ENCODE measurements at places on chromosomes 4 and X. TPM values are rescaled to one million over a fixed set of nuclear protein-coding genes. Genes with fewer than 3 reads are reported as not detected.

DNA sequence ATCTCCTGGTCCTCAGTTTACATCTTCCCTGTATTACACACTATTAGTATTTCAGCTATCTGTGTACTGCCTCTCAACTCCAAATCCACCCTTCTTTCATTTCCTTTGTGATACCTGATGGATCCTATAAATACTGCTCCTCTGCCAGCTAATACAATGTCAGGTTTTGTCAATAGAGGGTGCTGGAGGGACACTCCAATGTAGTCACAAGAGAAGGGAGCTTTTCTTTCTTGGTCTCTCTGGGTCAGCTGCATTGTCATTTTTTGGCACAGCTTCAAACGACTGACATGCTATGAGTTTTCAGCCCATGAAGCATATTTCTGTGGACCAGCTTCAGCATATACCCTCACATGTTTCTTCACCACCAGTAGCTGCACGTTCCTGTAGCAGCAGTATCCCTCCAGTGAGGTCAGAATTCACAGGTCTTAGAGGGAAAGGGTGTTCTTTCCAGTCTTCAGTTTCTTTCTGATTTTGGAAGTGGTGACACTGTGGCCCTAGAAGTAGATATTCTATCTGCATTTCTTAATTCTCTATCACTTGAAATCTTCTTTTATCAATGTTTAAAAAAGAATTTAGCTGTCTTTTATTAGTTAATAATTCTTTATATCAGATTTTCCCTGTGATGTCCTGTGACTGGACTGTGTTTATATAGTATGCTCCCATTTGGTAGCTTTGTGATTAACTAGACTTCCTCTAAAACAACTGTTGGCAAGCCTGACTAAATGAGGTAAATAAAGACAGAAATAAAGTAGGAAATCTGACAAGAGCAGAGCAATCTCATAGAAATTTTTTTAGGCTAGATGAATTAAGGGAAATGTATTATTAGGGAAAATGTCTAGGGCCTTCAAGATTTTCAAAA is 60.6 kb downstream of the GABRA2 start:
- DNase-seq = peak; percentile 54

GRCh38 chr4:100295792-100296191 is 105.5 kb upstream of the DDIT4L start:
- DNase-seq = no peak

DMRTC1 gene
- not detected for total RNA-seq

YY2 gene
- total RNA-seq = 1.2 TPM

OTUD4 gene
- 19.1 TPM for total RNA-seq

RPS6KA6 gene
- total RNA-seq = 3.7 TPM

DNA sequence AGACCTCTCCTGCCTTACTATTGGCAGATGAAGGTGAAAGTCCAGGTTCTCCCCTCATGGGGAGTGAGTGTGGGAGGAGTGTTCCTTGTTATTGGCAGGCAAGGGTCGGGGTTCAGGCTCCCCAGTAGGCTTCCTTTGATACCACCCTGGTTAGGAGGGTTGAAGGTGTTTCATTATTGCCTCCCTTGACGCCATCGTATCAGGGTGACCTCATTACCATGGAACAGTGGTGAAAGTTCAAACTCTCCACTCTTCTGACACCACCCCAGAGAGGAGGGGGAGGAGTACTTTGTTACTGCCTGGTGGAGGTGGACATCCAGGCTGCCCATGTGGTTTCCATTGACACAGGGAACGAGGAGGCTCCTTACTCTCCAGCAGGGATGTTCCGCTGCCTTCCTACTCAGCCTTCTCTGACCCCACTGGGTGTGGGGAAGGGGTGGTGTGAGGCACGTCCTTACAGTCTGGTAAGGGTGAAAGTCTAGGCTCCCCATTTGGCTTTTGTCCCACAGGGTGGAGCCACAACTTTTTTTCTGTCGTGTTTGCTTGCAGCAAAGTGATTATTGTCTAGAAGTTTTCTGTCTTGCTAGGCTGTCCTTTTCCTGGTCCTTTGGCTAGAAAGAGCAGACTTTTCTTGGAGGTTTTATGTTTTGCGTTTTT is 37.2 kb upstream of the USP9X start:
- no peak for DNase-seq

DNA sequence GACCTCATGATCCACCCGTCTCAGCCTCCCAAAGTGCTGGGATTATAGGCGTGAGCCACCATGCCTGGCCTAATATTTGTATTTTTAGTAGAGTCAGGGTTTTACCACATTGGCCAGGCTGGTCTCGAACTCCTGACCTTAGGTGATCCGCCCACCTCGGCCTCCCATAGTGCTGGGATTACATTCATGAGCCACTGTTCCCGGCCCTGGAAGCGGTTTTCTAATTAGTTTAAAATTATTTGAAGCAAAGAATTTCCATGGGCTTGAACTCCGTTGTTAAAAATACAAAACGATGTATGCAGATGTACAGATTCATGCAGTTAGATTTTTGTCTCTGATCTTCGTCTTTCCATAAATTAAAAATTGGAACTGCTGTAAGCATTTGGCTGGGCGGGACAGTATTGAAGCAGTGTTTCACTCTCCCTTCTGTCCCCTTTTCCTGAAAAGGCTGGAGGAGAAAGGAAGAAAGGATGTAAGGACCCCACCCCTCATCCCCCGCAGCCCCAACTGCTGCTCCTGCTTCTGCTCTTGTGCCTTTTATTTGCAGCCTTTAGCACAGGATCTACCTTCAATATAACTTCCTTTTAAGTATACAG is 12.0 kb downstream of the TRAPPC11 start:
- no peak for DNase-seq

RHOXF1 gene
- total RNA-seq = 1.4 TPM

DNA sequence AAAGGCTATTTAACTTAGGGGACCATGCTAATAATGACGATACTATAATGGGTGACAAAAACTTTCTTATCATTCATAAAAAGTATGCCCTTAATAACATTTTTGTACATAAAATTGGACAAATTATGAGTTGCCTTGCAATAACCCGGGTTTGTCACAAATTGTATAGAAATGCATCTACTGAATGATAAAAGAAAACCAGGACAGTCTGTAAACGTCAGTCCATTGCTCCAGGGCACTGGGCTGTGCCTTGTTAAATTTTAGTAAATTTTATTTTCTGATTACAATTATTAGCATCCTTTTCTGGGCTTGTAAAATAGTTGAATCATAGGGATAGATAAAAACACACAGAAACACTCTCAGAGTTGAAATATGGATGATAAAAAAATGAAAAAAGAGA is 778.3 kb downstream of the RAPGEF2 start:
- no peak for DNase-seq

FAM184B gene
- 0.11 TPM for total RNA-seq

MAGEE2 gene
- 0.37 TPM for total RNA-seq

CPZ gene
- 3.8 TPM for total RNA-seq

- no peak for DNase-seq
Observed at GRCh38 chr4:40255393-40256281, 58.8 kb downstream of the RHOH start.

MAGEB5 gene
- not detected for total RNA-seq

FAAH2 gene
- total RNA-seq = 4.4 TPM

- DNase-seq = no peak
Observed at GRCh38 chr4:70915874-70916559, 13.8 kb downstream of the MOB1B start.

NKAP gene
- 6.9 TPM for total RNA-seq

DNA sequence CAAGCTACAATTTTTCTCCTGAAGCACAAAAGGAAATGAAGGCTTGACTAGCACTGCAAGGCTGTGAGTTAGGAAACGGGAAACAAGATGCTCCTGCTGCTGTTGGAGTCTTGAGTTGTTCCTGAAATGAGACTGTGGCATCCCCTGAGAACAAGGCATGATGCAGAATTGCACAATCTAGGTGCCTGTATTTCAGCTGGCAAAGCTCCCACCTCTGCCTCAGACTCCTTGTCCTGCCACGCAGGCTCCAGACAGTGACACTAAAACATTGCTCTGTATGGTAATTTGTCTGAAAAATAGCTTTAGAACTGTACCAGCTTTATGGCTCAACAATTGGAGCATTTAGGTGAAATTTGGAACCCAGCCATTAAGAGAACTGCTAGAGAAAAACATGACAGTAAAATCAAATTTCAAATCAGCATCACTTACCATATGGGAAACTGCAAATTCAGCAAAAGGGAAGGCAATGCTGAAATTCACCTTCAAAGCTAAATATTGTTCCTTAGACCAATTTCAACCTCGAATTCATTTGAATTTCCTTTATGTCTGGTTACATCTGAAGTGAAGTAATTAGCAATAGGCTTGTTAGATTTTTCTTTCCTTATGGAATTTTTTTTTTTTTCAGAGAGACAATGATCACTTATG is 103.4 kb downstream of the MFAP3L start:
- no peak for DNase-seq

DNA sequence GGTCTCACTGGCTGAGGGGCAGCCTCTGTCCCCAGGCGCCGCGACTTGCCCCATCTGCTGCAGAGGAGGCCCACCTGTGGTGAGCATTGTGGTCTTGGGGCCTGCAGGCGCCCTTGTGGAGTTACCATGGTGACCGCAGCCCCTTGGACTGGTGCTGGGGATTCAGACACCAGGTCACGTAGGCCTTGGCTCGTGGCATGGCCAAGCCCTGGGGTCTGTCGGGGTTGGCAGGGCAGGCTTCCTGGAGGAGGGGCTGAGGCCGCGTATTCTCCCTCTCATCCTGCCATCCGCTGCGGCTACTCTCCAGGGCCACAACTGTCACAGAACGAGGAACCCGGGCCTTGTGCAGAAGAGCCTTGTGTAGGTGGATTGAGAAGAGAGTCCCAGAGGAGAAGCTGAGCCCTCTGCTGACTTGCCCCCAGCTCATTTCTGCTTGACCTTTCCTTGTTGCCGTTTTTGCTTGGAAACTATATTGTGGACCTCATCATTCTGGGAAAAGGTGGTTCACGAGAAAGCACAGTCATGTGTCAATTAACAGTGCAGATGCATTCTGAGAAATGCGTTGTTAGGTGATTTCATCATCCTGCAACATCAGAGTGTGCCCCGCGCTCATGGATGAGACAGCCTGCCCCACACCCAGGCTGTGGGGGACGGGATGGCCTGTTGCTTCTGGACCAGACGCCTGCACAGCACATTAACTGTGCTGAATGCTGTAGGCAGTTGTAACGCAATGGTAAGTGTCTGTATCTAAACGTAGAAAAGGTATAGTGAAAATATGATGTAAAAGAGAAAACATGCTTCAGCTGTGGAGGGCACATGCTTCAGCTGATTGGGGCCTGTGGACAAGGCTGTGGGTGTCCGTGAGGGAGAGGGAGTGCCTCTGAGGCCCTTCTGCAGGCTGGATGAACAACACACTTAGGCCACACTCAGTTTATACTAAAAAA is 38.5 kb downstream of the TRMT44 start:
- DNase-seq = no peak

DUX4 gene
- total RNA-seq = not detected

TMEM35A gene
- 1.9 TPM for total RNA-seq

GPRASP1 gene
- total RNA-seq = 20.1 TPM

KCNIP4 gene
- total RNA-seq = 1.4 TPM

DNA sequence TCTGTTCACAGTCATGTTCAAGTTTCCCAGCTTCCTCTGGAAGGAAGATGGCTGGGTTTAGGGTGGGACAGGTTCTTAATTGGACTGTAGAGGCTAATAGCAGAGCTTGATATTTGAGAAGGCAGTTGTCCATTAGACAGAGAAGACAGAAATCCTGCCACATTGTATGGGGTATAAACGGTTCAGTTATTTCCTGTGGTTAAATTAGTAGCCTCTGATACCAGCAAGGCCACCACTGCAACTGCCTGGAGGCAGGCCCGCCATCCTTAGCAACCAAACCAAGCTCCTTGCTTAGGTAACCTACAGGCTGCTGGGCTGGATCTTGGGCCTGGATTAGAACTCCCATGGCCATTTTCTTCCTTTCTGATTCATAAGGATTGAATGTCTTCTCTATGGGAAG is 1367.0 kb downstream of the PCDH7 start:
- no peak for DNase-seq

GRCh38 chr4:52822972-52823701 is 39.0 kb upstream of the RASL11B start:
- no peak for DNase-seq

NXF2B gene
- 0.06 TPM for total RNA-seq

DNA sequence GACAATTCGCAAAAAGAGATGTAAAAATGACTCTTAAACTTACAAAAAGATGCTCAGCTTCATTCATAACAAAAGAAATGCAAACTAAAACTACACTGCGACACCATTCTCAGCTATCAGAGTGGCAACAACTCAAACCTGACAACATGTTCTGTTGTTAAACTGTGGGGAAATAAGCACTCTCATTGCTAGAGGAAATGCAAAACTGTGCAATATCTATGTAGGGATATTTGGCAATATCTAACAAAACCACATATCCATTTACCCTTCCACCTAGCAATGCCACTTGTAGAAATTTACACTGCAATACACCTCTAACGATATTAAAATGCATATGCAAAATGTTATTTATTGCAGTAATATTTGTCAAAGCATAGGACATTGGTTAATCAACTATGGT is 78.3 kb upstream of the EGFL6 start:
- DNase-seq = no peak

GRCh38 chrX:139933904-139934303 is 1.1 kb upstream of the ATP11C start:
- DNase-seq = no peak

SFRP2 gene
- total RNA-seq = 1.2 TPM

GRCh38 chrX:12978205-12979025 is 3.5 kb downstream of the TMSB4X start:
- DNase-seq = peak; percentile 72

DNA sequence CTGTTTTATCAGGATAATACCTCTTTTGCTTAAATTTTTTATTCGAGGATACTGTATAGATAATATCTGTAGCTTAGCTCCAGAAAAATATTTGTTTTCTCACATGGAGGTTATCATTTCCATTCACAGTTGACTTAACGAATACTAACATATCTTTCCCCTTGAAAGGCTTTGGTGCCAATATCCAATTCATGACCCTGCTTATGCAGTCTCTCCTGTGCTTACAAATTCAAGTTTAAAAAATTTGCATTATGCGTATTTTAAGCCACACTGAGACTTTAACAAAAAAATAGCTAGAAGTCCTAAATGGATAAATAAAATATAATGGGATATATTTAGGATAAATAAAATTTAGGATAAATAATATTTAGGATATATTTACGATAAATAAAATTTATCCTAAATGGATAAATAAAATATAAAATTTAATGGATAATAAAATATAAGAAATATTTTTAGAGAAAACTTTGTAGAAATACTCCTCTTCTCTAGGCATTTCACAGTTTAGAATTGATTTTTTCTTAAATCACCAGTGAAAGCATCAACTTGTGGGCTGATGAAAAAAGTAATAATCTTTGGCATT is 22.5 kb downstream of the GUCY1B1 start:
- no peak for DNase-seq

PLK4 gene
- total RNA-seq = 0.83 TPM

GRCh38 chr4:54187148-54187547 is 41.9 kb upstream of the PDGFRA start:
- peak; percentile 56 for DNase-seq

Data from adrenal gland (tissue), 19 donors.